ENCODE measurements at places on chromosomes 2 and 18. TPM values are rescaled to one million over a fixed set of nuclear protein-coding genes. Genes with fewer than 3 reads are reported as not detected.

SERPINB2 gene
- total RNA-seq, result 0.25 TPM

UCN gene
- total RNA-seq, result 1.8 TPM

XDH gene
- not detected for total RNA-seq

VWA3B gene
- total RNA-seq, result not detected

SPC25 gene
- 0.17 TPM for total RNA-seq

MAB21L4 gene
- total RNA-seq, result not detected

CFAP65 gene
- not detected for total RNA-seq

CNGA3 gene
- not detected for total RNA-seq

NTSR2 gene
- not detected for total RNA-seq

PCARE gene
- not detected for total RNA-seq

ACTG2 gene
- not detected for total RNA-seq

TRIM43B gene
- not detected for total RNA-seq

SRD5A2 gene
- total RNA-seq, result not detected

UGT1A6 gene
- total RNA-seq, result not detected

NEU4 gene
- 6.8 TPM for total RNA-seq

GPR55 gene
- 2.9 TPM for total RNA-seq

DPYSL5 gene
- total RNA-seq, result not detected

CRYGC gene
- not detected for total RNA-seq

CLASP1 gene
- total RNA-seq, result 58.0 TPM

NEDD4L gene
- 13.7 TPM for total RNA-seq

TSPYL6 gene
- not detected for total RNA-seq

IL1RL1 gene
- total RNA-seq, result not detected

SLC30A3 gene
- total RNA-seq, result not detected

FAM124B gene
- total RNA-seq, result 1.3 TPM

RNMT gene
- 128 TPM for total RNA-seq

LHCGR gene
- total RNA-seq, result not detected

CD8A gene
- 1.3 TPM for total RNA-seq

LYPD6B gene
- not detected for total RNA-seq

Data from CD4-positive, alpha-beta T cell (primary cell).